ENCODE measurements at places on chromosomes 5 and 9.
A peak's percentile ranks its signal among the peaks of the same experiment; 100 is the strongest.

DNA sequence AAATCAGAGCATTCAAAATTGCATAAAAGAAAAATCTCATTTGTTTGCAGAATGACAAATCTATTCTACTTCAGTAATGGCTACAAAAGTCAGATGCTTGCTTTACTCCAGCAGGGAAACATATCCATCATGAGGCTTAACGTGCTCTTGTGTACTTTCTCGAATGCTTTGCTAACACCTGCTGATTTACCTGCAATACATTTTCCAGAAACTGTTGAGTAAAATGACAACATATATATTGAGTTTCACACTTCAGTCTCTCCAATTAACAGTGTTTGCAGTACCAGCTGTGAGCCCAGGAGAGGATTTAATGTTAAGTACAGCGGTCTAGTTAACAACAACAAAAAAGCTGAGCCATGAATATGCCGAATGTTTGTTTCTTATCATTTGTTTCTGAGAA lies 391.5 kb upstream of the SMC2 start:
- DNase-seq: peak; percentile 9

GRCh38 chr5:107805166-107805565 lies 134.4 kb upstream of the EFNA5 start:
- peak; percentile 13 for DNase-seq

DNA sequence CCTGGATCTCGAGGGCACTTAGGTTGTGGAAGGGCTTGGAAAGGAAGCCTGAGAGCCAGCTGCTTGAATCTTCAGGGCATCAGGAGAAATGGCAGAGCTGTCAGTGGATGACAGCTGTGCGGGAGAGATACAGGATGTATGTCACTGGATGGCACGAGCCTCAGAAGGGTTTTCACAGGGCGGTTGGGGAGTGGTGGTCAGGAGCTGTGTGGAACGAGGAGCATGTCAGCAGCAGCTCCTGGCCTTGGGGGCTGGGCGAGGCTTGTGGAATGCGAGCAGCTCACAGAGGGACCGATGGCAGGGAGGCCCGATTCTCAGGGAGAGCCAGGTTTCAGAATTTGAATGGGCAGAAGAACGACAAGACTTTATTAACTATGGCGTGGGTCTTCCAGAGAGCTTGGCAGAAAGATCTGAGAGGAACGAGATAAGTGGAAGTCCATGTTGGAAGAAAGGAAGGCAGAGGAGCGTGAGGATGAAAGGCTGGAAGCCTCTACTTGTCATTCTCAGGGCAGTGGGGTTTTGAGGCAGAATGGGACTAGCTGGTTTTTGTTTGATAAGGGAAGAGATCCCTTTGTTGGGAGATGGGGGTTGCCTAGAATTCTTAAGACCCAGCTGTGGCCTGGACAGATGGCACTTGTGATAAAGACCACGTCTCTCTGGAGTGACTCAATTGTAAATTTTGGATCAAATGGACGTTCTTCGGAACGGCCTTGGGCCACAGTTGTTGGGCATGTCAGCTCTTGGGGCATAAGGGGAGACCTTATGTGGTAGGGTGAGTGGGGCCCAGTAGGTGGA lies 60.3 kb downstream of the SNX30 start:
- no peak for DNase-seq

GRCh38 chr9:123081824-123082223 lies 48.4 kb downstream of the GPR21 start:
- no peak for DNase-seq

DNA sequence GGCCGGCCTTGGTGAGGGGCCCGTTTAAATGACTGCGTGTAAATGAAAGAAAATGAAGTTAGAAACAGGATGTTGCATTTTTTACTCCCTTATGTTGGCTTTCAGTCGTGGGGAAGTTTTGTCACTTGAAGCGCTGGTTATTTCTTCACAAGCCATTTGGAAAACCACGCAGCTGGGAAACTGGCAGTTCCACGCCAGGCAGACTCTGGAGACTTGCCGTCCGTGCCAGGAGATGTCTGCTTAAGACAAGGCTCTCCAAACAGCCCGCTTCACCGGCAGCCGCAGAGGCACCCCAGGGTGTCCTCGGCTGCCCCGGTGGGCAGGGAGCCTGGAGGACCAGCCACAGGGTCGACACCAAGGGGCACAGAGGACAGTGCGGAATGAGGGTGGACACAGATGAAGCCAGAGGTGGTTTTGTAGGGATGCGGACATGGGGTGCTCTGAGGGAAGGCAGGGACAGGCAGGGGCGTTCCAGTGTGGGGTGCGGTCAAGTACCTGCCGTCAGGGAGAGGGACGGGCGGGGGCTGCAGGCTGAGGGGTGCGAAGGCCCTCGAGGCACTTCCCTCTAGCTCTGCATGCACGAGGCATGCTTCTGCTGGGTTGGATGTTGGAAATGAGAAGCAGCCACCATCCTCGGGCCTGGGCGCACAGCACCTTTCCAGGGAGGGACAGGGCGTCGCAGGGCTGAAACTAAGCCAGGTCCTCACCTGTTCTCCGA lies 11.1 kb upstream of the AJM1 start:
- no peak for DNase-seq

DNA sequence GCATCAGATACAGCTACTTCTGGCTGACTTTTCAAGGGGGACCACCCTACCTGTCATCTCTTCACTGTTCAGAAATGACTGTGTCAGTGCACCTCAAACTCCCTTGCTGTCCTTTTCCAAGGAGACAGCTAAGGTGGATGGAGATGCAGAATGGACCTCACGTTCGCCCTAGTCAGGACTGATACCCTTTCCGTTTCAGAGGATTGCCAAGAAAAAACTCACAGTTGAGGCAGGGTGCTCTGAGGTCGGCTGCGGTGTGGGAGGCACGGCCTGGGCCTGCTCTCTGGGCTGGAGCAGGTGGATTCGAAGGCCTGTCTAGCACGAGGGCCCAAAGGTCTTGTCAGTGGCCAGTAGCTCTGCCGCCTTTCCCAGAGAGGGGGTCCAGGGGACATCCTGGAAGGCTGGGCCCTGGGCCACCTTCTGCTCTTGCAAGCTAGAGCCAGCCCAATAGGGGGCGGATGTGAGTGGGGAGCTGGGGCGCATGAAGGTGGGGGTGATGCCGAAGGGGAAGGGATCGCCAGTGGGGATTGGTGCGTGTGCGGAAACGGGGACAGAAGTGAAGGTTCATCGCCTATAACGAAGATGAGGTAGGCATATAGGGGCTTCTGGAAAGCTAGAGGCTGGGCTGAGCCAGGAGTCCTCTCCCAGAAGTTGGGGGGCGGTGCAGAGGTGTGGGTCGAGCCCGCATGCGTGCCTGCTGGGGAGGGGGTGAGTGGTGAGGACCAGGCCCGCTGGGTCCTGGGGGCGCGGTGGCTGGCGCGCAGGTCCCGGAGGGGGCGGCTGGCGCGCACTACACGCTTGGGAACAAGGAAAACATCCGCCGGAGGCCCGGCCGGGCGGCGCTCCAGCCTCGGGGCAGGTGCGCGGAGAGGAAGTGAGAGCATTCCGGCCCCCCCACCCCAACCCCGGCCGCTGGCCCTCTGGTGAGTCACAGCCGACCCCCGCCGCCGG lies 2.5 kb upstream of the MSMP start:
- DNase-seq: no peak

GRCh38 chr9:137416563-137417151 lies 6.3 kb downstream of the EXD3 start:
- no peak for DNase-seq

DNA sequence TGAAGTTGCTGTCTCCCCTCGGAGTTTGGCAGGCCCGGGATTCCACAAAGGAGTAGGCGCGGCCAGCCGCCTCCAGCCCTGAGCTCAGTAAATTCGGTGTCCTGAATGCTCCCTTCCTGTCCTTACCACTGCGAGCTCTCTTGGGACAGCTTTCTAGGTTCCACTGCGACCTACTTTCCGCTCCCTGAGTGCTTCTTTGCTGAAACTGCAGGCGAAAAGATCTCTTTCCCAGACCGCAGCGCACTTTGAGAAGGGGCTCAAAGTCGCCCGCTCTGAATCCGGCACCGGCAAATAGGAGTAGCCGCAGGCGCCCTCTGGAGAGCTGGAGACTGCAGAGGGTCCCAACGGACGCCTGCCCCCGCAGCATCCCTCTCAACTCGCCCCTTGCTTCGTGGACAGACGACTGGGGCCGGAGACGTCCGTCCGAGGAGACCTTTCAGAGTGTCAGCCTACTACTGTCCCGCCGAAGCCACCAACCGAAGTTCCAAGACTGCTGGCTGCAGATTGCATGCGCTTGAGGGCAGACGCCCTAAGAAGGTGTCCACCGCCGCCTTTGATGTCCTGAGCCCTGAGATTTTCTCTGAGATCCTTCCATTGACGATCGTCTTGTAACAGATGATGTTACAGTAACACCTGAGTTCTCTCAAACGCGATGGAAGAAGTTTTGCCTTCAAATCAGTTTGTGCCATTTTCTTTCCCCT lies 96.0 kb downstream of the ANXA2R start:
- no peak for DNase-seq

DNA sequence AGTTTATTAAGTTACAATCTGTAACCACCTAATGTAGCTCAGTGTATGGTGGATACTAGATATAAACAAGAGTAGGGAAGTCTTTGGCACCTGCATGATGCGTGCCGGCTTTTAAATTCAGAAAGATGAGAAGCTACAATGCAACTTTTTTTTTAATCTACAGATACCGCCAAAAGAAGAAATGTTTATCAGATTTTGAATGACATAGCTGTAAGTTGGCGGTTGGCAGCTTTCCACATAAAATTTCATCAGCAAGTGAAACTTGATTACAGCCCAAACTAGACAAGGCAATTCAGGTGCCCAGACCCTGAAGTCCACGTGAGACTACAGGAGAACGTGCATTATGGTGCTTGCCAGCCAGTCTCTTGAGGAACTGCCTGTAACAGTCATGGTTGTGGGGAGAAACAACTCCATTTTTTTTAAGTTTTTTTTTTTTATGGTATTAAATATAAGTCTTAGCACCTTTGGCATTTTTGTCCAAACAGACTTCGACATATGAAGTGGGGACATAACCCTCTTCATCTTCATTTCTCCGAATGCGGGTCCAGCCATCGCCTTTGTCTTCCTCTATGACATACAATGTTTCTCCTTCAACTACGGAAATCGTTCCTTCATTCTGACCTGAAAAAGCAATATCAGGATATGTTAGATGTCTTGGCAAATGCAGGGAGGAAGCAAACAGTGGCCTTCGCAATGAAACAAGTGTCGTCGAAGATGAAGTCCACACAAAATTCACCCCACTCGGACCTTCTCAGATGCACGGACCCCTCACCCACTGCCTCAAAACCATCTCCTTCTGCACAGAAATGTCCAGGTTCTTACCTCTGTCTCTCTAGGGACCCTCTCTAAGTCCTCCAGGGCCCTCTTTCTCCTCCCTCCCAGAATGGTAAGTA lies 60.4 kb downstream of the USP20 start:
- DNase-seq: no peak

DNA sequence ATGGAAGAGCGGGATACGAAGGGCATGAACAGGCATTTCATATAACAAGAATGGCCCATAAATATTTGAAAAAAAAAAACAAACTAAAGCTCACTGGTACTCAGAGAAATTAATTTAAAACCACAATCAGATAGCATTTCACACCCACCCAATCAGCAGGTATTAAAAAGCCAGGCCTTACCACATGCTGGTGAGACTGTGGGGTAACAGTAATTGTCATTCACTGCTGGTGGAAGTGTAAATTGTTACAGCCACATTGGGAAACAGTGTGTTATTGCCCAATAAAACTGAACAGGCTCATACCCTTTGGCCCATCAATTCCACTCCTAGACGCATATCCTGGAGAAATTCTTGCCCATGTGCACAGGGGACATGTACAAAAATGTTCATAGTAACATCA lies 66.0 kb downstream of the PLAC8L1 start:
- DNase-seq: no peak

GRCh38 chr5:35134278-35135030 lies 86.7 kb upstream of the AGXT2 start:
- DNase-seq: peak; percentile 38

DNA sequence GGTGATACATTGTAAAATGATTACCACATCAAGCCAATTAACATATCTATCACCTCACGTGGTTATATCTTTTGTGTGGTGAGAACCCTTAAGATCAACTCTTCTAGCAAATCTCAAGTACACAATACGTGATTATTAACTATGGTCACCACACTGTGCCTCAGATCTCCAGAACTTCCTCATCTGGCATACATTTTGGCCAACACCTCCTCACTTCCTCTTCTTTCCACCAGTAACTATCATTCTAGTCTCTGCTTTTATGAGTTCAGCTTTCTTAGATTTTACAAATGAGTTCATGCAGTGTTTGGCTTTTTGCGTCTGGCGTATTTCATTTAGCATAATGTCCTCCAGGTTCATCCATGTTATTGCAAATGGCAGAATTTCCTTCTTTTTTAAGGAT lies 35.8 kb downstream of the PRKACG start:
- DNase-seq: no peak

- no peak for DNase-seq
Measured at GRCh38 chr9:30970812-30971211, 1413.6 kb upstream of the ACO1 start.

DNA sequence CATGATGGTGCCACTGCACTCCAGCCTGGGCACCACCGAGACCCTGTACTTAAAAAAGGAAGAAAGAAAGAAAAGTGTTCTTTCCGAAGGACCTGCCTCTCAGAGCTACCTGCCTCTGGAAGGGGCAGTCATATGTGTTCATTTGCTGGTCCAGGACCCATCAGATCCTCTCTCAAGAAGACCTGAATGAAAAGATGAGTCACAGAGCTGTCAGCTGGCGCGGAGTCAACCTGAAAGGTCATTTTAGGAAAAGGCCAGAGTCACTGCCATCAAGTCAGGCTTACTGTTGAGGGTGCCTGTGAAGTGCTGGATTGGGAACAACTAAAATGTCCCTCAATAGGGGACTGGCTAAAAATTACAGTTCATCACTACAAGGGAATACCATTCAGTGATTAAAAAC lies 14.9 kb upstream of the HRH2 start:
- no peak for DNase-seq

- no peak for DNase-seq
Measured at GRCh38 chr9:109167716-109168115, 667 bp upstream of the FRRS1L start.

DNA sequence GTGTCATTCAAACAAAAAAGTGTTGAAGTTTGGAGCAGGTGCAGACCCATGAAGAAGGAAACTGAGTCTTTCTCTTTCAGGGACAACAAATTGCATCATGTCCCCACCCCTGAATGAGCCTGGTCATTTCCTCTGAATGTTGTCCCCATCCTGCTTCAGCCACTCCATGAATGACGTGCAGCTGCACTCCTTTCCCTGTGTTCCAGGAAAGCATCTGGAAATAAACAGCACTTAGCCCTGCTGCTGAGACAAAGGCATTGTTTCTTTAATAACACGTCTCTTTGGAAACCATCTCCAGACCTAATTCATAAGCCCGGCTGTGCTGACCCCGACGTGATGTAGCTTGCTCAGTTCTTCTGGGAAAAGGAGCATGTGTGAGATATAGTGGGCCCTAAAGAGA lies 682.3 kb downstream of the BRINP1 start:
- DNase-seq: no peak

DNA sequence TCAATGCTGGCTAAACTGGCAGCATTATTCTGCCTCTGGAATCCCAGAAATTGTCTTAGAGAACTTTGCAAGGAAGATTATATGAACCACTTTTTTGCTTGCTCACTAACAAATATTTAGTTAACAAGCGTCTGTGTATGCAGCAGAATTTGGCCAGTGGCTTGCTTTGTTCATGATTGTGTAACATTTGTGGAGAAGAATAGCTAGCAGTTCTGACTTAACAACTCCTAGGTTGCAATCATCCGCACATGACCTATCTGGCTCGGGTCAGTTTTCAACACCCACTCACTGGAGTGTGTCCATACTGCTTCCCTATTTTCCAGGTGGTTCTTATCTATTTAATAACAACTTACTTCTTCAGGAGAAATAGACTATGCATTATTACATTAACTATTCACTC lies 98.5 kb downstream of the SNX18 start:
- no peak for DNase-seq
